ENCODE measurements at places on chromosomes 7 and 10.

DNA sequence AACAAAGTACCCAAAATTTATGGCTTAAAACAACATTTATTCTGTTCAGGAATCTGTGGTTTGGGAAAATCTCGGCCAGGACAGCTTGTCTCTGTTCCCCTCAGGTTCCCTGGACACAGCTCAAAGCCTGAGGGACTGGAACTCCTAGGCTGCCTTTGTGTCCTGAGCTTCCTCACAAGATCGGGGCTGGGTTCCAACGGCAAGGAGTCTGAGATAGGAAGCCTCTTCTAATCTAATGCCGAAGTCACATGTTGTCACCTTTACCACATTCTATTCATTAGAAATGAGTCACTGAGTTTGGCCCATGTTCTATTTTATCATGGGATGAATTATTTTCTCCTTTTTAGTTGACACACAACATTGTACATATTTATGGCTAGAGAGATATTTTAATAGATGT is 80.5 kb downstream of the ANKRD26 start:
- no peak for DNase-seq

GRCh38 chr10:126221874-126222273 is 166.4 kb downstream of the ADAM12 start:
- no peak for DNase-seq

GRCh38 chr7:18053177-18053928 is 25.7 kb upstream of the PRPS1L1 start:
- DNase-seq, result no peak

DNA sequence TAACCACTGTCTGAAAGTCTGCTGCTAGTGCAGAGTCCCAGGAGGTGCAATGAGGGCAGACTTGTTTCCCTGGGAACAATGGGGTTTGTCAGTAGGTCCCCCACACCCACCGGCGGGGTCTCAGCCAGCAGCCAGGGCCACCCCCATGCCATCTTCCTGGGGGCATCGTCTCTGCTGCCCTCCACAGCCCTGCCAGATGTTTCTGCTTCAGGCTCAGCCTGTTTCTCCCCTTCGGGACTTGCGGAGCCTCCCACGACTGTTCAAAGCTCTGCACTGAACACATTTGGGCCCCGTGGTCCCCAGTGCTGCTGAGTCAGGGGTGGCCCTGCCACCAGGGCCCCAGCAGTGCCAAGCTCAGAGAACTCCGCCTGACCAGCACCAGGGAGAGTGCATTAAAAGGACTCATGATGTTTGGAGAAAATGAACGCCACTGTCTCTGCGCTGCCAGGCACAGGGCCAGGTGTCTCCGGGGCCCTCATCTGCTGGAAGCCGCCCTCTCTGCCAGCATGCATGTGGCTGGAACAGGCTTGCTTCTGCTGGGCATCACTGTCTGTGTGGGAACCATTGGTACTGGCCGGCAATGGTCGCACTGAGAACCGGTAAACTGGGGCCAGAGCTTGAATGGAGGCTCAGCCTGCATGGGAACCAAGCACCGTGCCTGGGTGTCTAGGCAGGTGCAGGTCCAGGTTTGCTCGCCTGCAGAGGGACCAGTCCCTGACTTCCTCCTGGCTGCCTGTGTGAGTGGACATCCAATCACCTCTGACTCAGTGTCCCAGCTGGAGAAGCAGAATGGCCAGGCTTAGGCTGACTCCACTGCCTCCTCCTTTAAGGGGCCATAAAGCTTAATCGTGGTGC is 345.1 kb downstream of the GLRX3 start:
- DNase-seq, result no peak

- no peak for DNase-seq
Observed at GRCh38 chr10:100100651-100101184, 19.0 kb upstream of the CPN1 start.

- no peak for DNase-seq
Observed at GRCh38 chr10:665579-666091, 23.8 kb downstream of the DIP2C start.

GRCh38 chr7:127710635-127711034 is 58.6 kb downstream of the SND1 start:
- DNase-seq, result no peak

DNA sequence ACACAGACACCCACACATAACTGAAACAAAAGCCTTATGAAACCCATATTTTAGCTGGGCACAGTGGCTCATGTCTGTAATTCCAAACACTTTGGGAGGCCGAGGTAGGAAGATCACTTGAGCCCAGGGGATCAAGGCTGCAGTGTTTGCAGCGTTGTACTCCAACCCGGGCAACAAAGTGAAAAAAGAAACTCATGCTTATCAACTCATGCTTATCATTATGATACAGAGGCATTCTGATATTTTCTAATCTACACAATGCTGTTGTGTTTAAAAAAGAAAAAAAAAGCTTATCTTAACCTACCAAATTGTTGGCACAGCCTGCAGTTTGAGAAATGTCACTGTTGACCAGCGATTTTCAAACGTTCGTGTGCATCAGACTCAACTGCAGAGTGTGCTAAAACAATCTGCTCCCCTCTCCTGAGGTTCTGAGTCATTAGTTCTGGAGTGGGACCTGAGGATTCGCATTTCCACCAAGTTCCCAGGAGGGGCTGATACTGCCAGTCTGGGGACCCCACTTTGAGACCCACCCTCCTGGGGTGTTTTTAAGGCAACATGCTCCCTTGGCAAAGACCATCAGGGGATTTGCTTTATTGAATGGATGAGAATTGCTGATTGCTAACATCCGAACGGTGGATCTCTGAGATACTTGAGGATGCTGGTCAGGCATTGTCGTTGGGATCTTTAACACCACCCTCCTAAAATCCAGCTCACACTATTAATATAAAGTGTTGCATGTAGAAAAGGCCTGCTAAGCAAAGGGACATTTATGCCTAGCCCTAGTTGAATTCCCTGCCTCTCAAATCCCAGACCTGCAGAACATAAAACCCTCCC is 16.2 kb downstream of the CHST3 start:
- DNase-seq, result no peak

DNA sequence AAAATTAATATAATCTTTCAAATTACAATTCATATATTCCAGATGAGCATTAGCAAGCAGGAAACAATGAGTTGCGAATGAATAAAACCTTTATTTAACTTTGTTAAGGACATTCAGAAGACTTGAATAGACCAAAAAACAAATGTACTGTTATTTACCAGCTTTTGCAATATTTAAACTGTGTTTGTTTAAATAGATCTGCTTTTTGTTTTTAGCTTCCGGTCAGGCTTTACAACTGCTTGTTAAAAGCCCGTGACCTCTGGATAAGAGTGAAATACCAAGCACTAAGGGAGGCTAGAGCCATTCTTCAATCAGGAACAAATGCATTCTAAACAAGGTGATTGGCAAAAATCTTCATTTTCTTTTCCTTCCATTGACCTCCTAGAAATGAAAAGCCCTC is 184.9 kb upstream of the GNAI1 start:
- DNase-seq, result no peak
